NCI-H2107 (cell line): ENCODE measurements at places on chromosomes 2 and 18.
A peak's percentile ranks its signal among the peaks of the same experiment; 100 is the strongest.

DNA sequence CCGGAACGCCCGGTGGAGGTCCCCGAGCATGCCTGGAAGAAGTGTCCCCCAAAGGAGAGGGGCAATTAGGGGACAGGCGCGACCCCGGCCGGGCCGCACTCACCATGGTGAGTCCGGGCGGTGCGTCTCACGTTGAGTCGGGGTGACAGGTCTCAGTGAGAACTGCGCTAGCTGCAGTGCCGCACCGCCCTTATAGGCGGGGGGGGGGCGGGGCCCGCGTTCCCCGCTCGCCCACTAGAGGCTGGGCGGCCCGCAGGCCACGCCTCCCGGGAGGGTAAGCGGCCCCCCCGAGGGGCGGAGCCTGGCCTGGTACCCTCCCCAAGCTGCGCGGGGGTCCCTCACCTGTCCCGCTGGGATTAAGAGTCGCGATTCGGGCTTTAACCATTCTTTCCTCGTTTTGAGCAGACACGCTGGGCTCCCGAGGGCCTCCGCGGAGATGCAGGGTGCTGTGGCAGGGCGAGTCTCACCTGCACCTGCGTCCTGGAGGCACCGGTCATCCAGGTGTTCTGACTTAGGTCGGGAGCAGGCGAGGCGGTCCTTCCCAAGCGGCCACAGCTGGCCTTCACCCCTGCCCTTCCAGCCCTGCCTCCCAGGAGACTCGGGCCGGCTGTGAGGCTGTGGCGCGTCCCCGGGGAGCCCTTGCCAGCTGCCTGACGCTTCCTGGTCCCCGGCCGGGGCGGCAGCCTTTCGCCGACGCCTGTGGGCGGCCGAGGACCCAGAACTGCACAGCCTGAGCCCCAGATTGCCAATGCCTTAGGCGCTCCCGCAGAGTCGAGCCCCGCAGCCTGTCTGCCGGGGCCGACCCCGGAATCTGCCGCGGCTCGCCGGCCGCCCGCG, at the start of gene TUBA4A:
Gene TUBA4A (minus strand): TSS at position 166 of the 837 bp plus-strand sequence. CDS start 60 bp downstream, at position 106.
- DNase-seq = peak; percentile 38

GRCh38 chr2:109557309-109557708, 56.5 kb downstream of the SEPTIN10 start:
- no peak for DNase-seq

DNA sequence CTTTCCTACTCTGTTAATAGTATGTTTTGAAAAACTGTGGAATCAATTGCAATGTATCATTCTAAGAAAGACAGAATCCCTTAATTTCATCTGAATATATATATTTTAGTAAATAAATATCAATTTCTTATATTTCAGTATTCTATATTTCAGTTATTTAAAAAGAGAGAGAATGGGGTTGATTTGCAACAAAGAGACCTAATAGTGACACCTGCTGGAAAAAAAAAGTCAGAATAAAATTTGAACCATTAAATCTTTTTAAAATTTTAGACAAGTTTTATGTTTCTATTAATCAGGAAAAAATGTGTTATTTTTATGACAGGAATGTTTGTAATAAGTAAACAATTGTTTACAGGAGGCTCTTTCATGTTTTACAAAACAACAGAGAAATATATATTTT, 20.7 kb upstream of the CCNT2 start:
- no peak for DNase-seq

- no peak for DNase-seq
Measured at GRCh38 chr2:138846216-138846821, 66.1 kb upstream of the NXPH2 start.

DNA sequence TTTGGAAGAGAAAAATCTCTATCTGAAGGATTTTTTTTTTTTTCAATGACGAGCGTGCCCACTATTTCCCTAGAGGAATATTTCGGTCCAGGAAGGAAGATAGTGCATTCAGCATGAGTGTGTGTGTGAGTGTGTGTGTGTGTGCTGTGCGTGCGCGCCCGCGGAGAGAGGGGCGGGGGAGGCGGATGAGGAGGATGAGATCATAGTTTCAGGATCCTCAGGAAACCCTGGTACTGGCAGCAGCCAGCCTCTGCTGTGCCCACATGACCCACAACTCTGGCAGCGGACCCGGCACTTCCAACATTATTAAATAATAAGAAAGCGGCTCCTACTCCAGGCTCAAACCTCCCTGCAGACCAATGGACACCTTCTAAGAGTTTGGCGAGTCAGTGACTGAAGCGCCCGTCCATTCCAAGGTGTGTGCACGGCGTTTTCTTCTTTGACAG, 217.0 kb upstream of the DTNA start:
- DNase-seq = no peak
